Neural progenitor cell (in vitro differentiated cells): ENCODE measurements at places on chromosomes 16 and 17. TPM values are rescaled to one million over a fixed set of nuclear protein-coding genes. Genes with fewer than 3 reads are reported as not detected.

The C16orf78 gene
- not detected in 2 replicates for total RNA-seq

The PCTP gene
- total RNA-seq: 26.5 and 30.4 TPM in 2 replicates

The SPOP gene
- total RNA-seq: 29.5 and 40.3 TPM in 2 replicates

The TAT gene
- not detected in 2 replicates for total RNA-seq

The MYH8 gene
- not detected in 2 replicates for total RNA-seq

The MSRB1 gene
- 19.4 and 26.9 TPM in 2 replicates for total RNA-seq

The B9D1 gene
- total RNA-seq: 15.1 and 43.0 TPM in 2 replicates

The NOS2 gene
- total RNA-seq: 26.6 and 39.7 TPM in 2 replicates

The PRR29 gene
- total RNA-seq: 0.95 and 1.5 TPM in 2 replicates

The FNDC8 gene
- 0.25 TPM in 1 of 2 replicates, not detected in the other for total RNA-seq

The KRT40 gene
- total RNA-seq: not detected in 2 replicates

The KRTAP4-1 gene
- total RNA-seq: 0.12 TPM in 1 of 2 replicates, not detected in the other

The MPP2 gene
- total RNA-seq: 7.8 and 24.5 TPM in 2 replicates

The KRT31 gene
- not detected in 2 replicates for total RNA-seq

The GRAP gene
- total RNA-seq: 0.46 TPM in 1 of 2 replicates, not detected in the other

The CDH13 gene
- total RNA-seq: 3.0 and 3.2 TPM in 2 replicates

The ASGR1 gene
- 3.1 and 4.4 TPM in 2 replicates for total RNA-seq

The NXPH3 gene
- total RNA-seq: 3.6 and 10.7 TPM in 2 replicates

The RNF222 gene
- total RNA-seq: not detected in 2 replicates

The ITGAD gene
- total RNA-seq: not detected in 2 replicates

The MMP2 gene
- total RNA-seq: 18.3 and 23.1 TPM in 2 replicates

The FSCN2 gene
- total RNA-seq: 0.28 TPM in 1 of 2 replicates, not detected in the other

The KRTAP4-5 gene
- total RNA-seq: not detected in 2 replicates

The HYDIN gene
- total RNA-seq: 4.0 and 5.9 TPM in 2 replicates

The MIS12 gene
- total RNA-seq: 36.5 and 53.7 TPM in 2 replicates
